Large intestine (tissue), 12 donors: ENCODE measurements at places on chromosomes 5 and 9. TPM values are rescaled to one million over a fixed set of nuclear protein-coding genes. Genes with fewer than 3 reads are reported as not detected.

The ARAP3 gene
- polyA plus RNA-seq, result 17.5 TPM

DNA sequence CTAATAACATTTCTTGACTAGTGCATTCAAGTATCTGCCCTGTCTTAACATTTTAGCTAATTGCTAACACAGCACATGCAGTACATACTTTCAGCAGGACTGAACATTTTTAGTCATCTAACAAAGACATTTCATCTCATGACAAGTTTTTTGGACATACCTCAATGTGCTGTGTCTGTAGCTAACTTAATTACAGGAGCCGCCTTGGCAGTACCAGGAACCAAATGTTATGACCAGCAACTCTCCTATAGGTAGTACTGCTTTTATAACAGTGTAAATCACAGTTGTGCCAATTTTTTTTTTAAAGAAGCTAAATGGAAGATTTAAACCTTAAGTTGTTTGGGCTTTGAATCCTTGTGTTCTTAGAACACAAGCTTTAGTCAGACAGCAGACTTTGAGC lies 99.4 kb upstream of the SAP30L start:
- DNase-seq, result no peak

GRCh38 chr9:133842721-133843227 lies 104.6 kb upstream of the SARDH start:
- DNase-seq, result no peak

- DNase-seq, result peak; percentile 70
Measured at GRCh38 chr5:73448463-73449136, at the start of gene FOXD1. Gene FOXD1, minus strand, starts transcription at chr5:73448777. Its CDS starts 415 bp downstream, at chr5:73448362.

DNA sequence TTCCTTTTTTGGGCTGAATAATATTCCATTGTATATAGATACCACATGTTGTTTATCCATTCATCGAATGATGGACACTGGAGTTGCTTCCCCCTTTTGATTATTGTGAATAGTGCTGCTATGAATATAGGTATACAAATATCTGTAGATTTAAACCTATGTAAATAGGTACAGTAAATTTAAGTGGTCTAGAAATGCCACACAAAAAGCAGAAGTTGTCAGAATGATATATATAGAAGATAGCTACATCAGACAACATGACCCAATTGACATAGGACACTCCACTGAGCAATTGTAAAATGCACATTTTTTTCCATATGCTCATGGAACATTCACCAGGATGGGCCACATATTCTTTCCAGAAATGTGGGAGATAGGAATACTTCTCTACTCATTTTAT lies 77.6 kb downstream of the SMIM15 start:
- no peak for DNase-seq

- DNase-seq, result no peak
Measured at GRCh38 chr5:136040746-136041415, 12.1 kb downstream of the TGFBI start.

DNA sequence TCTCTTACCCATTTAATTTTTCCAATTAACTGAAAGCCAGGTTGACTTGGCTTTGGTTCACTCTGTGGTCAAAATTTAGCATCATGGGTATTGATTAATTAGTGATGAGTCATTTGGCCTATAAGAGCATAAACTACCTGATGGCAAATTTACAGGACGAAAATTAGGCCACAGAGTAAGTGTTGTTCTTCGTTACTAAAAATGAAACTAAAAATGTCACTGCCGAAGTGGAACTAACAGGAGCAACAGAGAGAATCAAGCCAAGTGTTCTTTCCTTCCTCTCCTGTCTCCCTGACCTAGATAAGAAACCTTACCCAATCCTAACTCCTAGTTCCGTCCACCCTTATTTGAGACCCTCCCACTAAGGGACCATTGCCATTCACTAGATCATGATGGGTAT lies 176.9 kb downstream of the RAB3C start:
- no peak for DNase-seq

DNA sequence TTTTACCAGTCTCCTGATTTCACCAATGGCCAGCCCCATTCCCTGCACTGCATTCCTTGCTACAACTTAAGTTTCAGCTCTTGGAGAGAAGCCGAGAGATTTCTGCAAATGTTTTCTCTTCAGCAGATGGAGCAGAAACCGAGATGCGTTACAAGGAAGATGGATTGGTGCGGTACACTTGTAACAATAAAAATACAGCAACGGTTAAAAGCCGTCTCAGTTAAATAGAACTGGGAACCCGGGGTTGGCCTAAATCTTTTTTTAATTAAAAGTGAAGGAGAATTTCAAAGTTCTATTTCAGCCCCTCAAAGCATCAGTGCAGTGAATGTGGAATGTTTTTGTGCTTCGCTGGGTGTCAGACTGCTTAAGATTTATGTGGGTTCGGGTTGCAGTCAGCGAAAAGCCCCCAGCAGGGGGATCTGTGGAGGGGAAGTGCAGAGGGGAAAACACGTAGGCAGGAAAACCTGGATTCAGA lies 19.8 kb downstream of the BRINP1 start:
- no peak for DNase-seq

GRCh38 chr9:134825025-134825424 lies 55.6 kb upstream of the FCN2 start:
- DNase-seq, result no peak
